Stimulated activated CD4-positive, alpha-beta T cell treated with anti-CD3 and anti-CD28 coated beads, TNF-alpha, amount 100 ng/mL, for 4 hours (primary cell): ENCODE measurements at places on chromosomes 7 and 10.

- no peak for DNase-seq
Observed at GRCh38 chr10:33055625-33056024, 97.6 kb upstream of the ITGB1 start.

GRCh38 chr10:92880233-92880861 is 32.0 kb downstream of the EXOC6 start:
- no peak for DNase-seq

DNA sequence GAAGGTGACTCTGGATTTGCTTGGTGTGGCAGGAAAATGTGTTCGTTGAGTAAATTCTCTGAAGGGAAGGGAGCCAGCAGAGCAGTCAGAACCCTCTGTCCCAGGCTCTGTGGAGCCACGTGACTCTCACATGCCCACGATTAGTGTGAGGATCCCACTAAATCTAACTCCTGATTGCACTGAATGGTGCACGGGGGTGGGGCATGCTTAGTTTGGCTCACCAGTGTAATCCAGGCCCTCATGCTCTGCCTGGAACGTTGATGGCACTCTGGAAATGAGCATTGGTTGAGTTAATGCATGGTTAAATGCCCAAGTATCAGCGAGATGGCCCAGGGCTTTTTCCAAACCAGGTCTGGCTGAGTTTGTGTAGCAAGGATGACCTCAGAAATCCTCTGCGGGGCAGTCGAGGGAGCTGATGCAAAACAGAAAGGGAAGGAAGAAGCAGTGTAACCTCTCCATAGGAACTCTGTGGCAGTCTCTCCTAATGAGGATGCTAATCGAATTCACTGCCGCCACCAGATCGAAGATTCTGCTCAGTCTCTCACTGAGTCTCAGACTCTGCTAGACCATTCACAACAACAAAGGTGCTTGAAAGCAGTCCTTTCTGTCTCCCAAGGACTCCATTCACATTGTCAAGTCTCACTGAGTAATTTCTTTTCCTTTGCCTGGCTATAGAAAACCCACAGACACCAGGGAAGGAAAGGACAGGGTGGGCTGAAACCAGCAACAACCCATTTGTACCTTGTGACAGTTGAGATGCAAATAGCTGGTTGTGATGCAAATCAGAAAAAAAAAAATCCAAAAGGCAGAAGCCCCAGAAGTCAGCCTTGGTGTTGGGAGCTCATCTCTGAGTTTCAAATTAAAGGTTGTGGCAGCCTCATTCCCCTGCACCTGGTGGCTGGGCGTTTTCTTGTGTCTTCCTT is 98.1 kb downstream of the C10orf105 start:
- no peak for DNase-seq

DNA sequence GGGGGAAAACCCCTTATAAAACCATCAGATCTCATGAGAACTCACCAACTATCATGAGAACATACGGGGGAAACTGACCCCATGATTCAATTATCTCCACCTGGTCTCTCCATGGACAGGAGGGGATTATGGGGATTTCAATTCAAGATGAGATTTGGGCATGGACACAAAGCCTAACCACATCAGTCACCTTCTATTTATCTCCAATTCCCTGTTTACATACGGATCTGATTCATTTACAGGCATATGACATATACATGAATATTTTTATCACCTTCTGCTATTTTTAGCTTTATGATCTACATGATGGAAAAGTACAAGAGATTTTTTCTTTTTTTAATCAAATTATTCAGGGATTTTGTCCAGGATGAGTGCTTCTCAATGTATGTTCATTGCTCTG is 944.5 kb downstream of the REEP3 start:
- no peak for DNase-seq

GRCh38 chr10:86254526-86255174 is 111.9 kb downstream of the GRID1 start:
- no peak for DNase-seq

GRCh38 chr10:132701846-132702190 is 84.1 kb downstream of the NKX6-2 start:
- no peak for DNase-seq

DNA sequence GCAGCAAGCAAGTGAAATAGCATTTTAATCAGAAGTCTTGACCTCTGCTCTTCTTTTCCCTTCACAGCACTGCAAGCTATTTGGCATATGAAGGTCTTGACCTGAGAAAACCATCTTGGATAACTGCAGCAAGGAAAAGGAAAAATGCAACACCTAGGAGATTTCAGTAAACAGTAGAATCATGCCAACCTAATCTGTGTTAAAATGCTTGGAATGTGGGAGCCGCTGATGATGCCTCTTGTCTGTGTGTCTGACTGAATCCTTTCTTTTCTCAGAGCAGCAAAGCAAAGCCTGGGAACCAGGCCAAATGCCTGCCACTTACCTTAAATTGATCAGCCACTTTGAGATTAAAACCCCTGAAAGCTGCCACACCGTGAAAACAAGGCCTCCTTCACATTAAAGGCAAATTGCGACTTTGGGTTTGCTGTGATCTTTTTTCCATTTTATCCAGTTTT is 80.4 kb upstream of the CDK6 start:
- no peak for DNase-seq

- no peak for DNase-seq
Observed at GRCh38 chr7:137975221-137975620, 26.7 kb downstream of the CREB3L2 start.

GRCh38 chr10:94083662-94084265 is 90.0 kb downstream of the PLCE1 start:
- DNase-seq: no peak

DNA sequence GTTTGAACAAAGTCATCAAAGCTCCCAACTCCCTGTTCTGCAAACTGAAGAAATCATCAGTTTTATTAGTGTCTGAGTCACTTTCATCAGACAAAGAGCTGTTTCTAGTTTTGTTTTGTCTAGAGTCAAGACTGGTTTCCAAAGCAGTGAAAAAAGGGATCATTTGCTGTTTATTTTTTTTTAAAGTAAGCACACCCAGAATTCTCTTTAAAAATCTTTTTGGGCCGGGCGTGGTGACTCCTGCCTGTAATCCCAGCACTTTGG is 972.0 kb upstream of the CELF2 start:
- no peak for DNase-seq

DNA sequence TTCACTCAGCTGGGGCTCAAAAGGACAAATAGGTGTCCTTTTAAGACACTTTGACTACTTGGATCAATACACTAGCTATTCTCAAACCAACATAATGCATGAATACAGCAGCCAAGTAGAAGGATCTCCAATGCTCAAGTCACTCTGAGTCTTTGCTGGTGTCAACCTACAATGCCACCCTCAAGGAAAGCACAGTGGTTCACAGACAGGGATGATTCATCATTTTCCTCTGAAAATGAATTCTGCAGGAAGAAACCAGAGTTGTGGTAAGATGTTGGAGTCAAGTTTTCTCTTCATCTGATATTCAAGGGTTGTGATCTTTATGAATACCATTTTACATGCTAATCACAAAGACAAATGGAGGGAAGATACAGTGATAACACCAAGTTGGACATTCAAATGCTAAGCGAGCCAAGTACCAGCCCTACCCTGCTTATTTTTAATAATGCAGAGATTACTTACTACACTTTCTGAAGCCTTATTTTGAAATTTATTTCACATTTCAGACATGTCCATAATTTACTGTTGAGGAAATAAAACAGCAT is 143.1 kb upstream of the FGFR2 start:
- no peak for DNase-seq

GRCh38 chr7:42831718-42832522 is 80.0 kb downstream of the C7orf25 start:
- DNase-seq: no peak

- DNase-seq: no peak
Observed at GRCh38 chr10:114151486-114151885, 22.5 kb downstream of the CCDC186 start.

DNA sequence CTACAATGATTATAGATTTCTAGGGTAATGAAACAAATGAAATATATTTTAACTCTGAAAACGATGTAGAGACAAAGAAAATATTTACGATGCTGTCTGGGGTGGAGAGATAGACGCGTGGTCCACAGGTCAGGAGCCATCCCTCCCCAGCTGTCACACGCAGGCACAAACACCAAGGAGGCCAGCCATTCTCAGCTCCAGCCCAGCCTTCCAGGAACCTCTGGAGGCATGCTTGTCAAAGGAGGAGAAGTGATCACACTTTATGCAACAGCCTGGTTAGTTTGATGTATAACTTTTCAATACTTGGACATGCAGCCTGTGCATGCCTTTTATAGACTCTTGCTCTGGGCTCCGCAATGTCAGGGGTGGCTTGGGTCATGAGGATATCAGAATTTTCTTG is 391.5 kb upstream of the MGMT start:
- no peak for DNase-seq

- DNase-seq: no peak
Observed at GRCh38 chr10:61961278-61961677, 59.8 kb downstream of the ARID5B start.

- DNase-seq: no peak
Observed at GRCh38 chr10:99733366-99733765, 1.3 kb downstream of the CUTC start.

DNA sequence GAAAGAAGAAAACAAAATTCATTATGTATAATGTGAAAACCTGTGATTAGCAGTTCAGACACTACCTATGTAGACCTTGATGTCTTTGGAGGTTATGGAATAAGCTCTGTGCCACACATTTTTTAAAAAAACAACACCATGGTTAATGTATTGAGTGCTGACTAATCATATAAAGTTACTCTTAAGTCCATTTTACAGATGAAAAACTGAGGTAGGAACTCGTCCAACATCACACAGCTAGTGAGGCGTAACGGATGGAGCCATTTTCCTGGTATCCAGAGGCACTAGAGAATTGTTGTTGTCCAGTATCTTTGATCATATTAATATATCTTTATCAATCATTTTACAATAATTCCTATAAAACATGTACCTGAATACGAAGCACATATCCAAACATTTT is 67.5 kb downstream of the MINDY3 start:
- no peak for DNase-seq

DNA sequence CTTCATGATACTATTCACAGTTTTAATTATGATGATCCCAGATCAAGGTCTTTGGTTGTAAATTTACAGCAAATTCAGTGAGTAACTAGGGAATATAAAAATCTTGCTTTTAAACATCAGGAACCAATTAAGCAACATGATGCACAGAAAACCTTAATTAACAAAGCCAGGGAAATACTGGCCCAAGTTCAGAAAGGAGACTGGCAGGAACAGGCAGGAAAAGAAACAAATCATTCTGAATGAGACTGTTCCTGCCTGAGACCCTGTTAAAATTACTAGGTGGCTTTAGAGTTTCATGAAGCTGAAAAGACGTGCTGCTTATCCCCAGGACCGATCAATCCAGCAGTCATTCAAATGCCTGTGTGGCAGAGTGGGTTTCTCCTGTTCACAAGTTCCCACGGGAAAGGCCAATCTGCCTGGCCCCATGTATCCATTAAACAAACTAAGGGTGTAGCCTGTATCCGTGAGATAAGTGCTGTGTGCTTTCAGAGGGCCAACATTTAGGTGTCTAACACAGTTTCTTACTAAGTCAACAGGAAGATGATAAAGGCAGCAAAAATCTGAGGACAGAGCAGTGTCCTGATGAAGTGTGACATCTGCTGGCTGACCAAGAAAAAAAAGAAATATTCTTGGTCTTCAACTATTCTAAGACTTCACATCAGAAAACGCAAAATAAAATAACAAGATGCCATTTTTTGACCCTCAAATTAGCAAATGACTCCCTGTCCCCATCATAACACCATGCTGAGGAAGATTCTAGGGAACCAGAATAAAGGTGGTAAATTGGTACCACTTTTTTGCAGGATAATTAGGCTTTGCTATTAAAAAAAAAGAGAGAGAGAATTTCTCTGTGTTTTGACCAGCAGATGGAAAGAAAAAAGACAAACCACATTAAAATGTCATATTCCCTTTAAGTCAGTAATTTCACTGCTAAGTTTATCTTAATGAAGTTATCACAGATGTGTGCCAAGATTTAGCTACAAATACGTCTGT is 34.2 kb downstream of the PUS7 start:
- DNase-seq: no peak

DNA sequence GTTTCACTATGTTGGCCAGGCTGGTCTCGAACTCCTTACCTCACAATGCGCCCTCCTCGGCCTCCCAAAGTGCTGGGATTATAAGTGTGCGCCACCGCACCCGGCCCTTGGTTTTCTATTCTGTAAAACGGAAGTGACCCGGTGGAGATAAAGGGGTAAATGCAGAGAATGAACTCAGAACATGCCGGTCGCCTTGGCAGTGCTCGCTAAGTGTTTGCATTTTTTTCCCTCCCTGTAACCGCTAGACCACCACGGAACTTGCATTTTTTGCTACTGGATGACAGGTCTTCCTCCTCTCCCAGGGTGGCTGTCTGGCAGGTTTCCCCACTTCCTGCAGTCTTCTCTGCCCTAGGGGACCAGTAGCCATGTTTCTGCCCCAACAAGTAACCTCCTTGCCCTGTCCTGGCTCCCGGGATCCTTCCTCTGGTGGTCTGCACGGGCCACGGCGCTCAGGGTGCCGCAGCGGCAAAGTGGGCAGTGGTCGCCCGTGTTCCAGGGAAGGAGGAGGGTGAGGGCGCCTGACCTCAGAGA is 18.8 kb upstream of the GNA12 start:
- no peak for DNase-seq

GRCh38 chr10:46547541-46548497 is 8.6 kb downstream of the GPRIN2 start:
- no peak for DNase-seq

DNA sequence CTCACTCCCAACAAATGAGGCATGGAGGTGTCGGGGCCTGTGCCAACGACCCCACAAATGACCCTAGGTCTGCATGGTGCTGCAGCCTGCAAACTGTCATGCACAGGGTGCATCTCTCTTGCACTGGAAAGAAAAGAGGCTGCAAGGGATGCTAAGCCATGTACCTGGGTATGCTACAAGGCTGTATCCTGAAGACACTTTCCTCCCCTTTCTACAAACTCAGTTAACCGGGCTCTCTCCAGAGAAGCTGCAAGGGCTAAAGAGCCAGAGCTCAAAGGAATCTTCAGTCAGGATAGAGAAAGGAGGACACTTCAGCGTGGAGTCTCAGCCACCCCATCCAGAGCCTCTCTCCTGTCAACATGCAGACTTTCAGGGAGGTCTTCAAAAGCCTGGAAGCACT is 449.0 kb downstream of the GRID1 start:
- no peak for DNase-seq

- DNase-seq: no peak
Observed at GRCh38 chr10:27819781-27820531, 74.3 kb upstream of the MKX start.
